Left lung (tissue), 14 donors: ENCODE measurements at places on chromosomes 6 and 20. TPM values are rescaled to one million over a fixed set of nuclear protein-coding genes. Genes with fewer than 3 reads are reported as not detected.

DNA sequence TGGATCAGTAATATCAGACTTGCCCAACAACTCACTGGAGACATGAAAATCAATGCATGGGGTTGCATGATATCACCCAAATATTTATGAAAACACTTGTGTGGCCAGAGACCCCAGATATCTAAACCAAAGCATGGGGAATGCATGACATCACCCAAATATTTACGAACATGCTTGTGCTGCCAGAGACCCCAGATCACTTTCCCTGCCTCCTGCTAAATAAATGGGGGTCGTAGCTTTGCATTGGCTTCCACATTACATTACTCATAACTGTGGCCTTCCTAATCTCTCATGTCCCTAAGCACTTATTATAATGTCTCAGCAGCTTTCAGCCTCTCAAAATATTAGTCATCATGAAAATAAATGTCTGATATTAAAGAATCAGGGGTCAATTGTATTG, 838.0 kb upstream of the DEFB115 start:
- DNase-seq: no peak

GRCh38 chr6:130204322-130204721, 18.4 kb downstream of the SAMD3 start:
- no peak for DNase-seq

DNA sequence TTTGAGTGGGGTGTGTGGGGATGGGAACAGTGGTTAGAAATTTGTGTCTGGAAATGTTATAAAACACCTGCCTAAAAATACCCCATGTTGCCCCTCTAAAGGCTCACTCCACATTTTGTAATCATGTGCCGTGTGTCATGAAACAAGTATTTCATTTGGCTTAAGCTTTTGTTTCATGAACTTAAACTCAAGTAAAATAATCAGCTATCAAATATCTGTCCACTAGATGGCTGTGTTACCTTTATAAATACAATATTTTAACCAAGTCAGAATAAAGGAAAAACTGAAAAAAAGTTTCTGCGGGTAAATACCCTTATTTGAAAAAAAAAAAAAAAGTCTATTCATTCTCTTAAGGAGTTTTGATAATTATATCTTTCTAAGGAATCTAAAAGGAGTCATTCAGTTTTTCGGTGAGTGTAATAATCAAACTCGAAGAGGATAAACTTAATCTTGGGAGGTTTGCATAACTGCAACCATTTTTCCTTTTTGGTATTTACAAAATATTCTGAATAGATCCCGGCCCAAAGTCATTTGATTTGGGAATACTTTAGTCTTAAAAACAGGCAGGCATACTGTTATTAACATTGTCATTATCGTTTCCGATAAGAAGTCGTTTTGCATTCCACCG, 29.9 kb upstream of the MTRF1L start:
- DNase-seq: no peak

DNA sequence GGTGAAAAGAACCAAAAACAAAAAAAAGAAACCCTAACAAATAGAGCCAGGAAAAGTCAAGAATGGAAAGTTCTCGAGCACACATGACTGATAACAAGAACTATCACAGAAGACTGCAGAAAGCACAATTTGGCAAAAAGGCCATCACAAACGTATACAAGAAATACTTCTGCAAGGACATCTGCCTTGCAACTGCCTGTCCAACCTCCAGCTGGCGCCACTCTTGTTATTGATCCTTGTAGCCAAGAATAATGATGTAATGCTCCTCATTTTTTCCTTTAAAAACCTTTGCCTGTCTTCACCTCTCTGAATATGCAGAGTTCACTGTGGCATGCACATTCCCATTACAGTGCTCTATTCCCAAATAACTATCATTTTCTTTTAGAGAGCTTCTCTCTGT, 87.9 kb upstream of the BMP5 start:
- no peak for DNase-seq

- DNase-seq: no peak
Measured at GRCh38 chr6:125781314-125781868, 9.4 kb upstream of the NCOA7 start.

- no peak for DNase-seq
Measured at GRCh38 chr20:50129662-50130355, 16.9 kb upstream of the UBE2V1 start.

DNA sequence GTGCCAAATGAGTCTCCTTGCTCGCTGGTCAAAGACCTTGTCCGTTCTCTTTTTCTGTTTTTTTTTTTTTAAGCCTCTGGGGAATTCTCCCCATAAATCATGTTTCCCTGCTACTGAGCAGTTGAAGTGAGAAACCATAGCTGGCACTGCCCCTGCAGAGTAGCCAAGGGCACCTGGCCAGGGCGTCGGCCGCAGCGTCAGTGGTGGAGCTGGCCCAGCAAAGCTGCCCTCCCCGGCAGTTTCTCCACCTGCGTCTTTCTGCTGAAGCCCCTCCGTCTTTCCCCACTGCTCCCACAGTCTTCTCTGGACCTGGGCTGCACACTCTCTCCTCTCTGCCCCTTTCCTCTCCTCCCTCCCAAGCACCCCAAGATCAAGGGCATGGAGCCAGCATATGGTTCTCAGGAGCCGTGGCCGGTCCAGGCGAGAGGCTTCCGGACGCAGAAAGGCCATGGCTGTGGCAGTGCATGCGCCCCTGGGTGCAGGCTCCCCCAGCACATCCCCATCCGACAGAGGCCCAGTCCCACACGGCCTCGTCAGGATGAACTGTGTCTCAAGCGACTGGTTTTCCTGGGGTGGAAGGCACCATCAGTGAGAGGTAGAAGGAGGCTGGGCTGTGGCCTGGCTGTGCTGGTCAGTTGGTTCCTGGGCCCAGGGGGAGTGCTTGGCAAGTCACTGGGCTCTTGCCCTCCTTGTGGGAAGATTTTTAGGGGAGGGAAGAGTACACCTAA, 218.1 kb downstream of the ERMARD start:
- no peak for DNase-seq

Gene PRRT1
- 1.6 TPM for total RNA-seq

Gene HFE
- 12.7 TPM for total RNA-seq

Gene MAFB
- 29.8 TPM for total RNA-seq

Gene RAD21L1
- not detected for total RNA-seq

Gene OR2B6
- not detected for total RNA-seq

Gene RIPPLY2
- total RNA-seq: not detected

Gene KHDC1
- 1.9 TPM for total RNA-seq
